ENCODE measurements at places on chromosomes 6 and 20. TPM values are rescaled to one million over a fixed set of nuclear protein-coding genes. Genes with fewer than 3 reads are reported as not detected.
A peak's percentile ranks its signal among the peaks of the same experiment; 100 is the strongest.

DNA sequence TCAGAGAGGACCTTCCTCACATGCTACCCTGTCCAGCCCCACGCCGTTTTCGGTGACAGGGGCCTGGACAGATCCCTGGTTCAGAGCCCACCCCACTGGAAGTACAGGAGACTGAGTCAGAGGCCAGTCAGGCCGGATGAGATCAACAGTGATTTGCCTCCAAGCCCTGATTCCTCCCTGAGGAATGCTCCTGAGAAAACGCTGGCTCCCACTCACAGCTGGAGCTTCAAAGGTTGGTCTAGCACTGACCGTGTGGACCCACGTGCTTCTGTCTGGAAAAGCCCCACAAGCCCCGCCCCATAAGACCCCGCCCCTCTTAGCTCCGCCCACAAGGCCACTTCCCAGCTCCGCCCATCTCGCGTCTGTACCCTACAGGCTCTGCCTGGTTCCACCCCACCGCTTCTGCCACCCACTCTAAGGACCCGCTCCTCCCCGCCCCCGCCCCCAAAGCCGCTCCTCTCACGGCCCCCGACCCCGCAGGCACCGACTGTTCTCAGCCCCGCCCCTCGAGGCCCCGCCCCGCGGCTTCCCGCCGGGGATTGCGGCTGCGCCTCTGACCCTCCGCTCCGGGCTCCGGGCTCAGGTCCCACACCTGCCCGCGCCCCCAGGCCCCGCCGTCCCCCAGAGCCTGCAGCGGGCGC lies 64.9 kb upstream of the BHLHE23 start:
- no peak for DNase-seq

GRCh38 chr20:6590891-6591637 lies 176.4 kb upstream of the BMP2 start:
- no peak for DNase-seq

- no peak for DNase-seq
These were observed 221.1 kb upstream of the PREP start for GRCh38 chr6:105624021-105624420.

DNA sequence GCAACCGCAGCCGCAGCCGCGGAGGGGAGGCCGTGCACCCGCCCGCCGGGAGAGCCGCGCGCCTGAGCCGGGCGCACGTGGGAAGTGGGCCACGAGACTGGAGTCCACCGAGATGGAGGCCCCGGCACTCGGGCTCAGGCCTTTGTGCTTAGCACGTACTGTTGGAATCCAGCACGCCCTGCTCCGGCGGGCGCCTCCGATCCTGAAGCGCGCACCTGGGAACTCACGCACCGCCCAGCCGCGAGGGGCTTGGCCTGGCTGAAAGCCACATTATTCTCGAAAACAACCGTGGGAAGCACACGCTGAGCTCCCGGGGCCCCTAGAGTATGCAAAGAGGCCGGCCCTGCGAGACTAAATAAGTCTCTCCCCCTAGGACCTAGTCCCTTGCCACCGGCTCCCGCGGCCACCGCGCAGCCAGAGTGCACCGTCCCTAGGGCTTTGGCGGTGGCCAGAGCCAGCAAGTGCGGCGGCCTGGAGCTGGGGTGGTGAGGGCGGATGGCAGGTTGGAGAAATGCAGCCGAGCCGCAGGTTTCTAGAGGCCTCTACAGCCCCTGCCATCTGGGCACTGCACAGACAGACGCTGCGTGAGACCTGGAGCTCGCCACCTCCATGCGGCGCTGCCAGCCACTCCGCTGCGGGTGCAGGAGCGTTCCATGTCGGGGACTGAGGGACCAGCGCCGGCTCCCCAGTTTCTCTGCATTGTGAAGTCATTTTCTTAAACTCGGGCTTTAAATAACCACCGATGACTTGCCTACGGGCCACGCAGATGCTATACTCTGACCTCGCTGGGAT lies 42.0 kb upstream of the LY86 start:
- no peak for DNase-seq

DNA sequence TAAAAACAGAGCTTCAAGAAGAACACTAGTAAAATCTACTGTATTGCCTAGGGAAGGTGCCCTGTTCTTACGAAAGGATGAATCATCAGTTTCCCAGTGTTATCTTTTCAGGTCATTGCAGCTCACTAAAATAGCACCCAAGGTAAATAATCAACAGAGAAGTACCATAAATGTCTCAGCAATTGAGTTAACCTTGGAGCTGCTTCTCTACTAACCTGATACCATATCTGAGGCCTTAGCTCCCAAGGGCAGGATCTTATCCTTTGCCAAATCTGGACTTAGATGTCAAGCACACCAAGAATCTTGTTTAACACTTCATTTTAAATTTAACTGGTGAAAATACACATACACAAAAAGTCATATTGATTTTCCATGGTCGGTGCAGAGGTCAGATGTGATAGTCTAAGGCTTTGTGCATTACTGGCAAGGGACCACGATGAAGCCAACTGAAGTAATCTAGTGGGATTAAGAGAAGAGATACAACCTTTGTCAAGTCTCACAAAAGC lies 81.5 kb downstream of the EDN1 start:
- DNase-seq, result no peak

GRCh38 chr6:164753517-164753916 lies 555.9 kb downstream of the C6orf118 start:
- no peak for DNase-seq

DNA sequence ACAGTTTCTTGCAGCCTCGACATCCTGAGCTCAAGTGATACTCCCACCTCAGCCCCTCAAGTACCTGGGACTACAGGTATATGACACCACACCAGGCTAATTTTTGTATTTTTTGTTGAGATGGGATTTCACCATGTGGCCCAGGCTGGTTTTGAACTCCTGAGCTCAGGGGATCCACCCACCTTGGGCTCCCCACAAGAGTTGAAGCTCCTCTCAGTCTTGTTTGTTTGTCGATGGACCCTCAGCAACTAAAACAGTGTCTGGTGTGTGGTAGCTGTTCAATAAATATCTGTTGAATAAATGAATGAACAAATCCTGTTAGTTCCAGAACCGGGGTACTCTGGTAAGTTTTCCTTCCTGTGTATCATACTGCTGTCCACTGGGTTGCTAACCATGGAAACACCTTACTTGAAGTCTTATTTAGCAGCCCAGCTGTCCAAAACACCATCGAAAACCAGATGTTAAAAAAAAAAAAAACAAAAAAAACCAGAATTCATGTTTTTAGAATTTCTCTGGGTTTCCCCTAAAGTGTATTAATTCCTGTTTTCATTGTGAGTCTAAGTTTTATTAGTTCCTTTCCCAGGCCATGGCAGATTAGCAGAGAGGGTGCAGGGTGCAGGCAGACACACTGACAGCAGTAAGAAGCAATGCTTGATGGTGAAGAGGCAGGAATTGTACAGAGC lies 7.8 kb upstream of the EZR start:
- no peak for DNase-seq

DNA sequence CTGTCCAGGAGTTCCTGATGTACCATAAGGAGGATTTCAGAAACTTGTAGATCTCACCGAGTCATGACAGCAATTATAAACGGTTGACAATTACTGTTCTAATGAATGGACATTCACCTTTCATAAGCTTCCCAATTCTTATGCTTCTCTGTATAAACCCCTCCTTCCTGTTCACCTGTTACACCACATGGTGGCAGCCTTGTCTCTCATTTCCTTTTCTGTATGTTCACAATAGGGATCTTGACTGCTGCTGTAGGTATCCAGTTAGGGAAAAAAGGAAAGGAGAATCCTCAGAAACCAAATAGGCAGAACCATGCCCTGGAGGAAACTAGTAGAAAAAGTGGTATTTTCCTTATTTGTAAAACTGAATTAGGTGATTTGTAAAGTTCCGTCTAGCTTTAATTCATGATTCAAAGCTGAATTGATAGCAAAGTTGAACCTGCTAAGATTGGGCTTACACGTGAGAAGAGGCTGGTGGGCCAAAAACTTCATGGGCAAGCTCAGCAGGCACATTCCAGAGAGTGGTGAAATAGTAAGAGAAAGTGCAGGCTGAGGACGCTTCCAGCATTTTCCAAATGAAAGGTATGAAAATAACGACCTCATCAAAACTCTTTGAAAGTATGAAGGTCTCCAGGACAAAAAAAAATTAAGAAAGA lies 29.0 kb upstream of the TBPL1 start:
- peak; percentile 31 for DNase-seq

DNA sequence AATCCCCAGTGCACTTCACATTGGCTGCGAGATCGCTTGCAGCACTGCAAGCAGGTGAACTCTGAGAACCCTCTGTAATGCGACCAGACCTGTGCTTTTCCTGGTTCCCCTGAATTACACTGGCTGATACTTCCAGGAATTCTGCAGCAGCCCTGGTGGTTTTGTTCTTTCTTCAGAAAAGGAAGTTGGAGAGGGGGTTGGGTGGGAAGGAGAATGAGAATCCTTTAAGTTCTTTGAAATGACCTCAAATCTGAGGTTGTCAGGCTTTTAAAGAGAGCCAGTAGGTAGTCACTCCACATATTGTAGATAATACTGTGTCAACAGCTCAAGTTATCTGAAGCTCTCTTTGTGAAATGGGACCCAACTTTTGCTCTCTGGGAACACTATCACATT lies 62.4 kb downstream of the GCNT2 start:
- DNase-seq, result no peak

DNA sequence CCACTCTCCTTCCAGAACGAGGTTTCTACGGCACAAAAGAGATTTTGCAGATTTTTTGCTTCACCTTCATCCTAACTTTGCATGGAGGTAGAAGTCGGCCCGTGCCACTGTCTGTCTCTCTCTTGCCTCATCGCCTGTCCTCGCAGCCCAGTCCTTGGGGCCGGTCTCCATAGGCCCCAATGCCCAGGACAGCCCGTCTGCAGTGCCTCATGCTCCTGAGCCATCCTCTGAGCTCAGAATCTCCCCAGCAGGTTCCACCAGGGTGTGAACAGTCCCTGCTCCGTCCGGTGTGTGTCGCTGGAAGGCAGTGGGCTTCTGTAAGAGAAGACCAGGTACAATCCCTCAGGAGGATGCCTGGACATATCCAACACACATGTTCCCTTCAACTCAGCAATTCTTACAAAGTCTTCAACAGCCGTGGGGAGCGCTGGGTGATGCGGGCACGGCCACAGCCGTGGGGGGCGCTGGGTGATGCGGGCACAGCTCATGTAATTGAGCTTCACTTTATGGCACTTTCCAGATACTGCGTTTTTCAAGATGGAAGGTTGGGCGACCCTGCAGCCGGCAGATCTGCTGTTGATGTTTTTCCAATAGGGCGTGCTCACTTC lies 231.9 kb downstream of the DLL1 start:
- DNase-seq, result no peak

GRCh38 chr6:129954749-129955431 lies 63.5 kb upstream of the L3MBTL3 start:
- no peak for DNase-seq

GRCh38 chr20:7656687-7657467 lies 283.4 kb downstream of the HAO1 start:
- no peak for DNase-seq

DNA sequence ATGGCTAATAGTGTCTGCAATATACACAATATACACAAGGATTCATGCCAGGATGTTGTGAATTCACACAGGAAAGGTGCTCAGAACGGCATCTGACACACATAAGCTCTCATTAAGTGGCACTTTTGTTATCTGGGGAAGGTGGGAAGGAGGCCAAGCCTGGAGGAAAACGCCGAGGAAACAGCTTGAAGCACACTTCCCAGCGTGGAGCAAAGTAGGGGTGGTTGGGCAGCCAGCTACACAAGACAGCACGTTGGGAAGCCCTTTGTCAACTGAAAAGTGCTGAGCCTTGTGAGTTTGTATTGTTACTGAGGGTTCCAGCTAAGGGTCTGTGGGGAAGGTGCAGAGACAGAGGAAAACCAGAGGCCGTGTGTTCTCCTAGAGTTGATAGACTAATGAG lies 181.0 kb downstream of the ZMYND8 start:
- DNase-seq, result no peak

DNA sequence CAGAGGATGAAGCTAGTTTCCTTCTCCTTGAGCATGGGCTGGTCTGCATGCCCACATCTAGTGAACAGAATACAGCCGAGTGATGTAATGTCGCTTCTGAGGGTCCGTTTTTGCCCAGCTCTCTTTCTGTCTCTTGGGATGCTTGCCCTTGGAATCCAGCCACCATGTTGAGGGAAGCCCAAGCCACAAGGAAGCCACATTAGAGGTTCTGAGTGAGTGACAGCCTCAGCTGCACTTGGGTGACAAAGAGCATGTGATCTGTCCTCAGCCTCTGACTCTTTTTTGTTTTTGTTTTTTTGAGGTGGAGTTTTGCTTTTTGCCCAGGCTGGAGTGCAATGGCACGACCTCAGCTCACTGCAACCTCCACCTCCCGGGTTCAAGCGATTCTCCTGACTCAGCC lies 100.6 kb upstream of the SALL4 start:
- DNase-seq, result no peak

DNA sequence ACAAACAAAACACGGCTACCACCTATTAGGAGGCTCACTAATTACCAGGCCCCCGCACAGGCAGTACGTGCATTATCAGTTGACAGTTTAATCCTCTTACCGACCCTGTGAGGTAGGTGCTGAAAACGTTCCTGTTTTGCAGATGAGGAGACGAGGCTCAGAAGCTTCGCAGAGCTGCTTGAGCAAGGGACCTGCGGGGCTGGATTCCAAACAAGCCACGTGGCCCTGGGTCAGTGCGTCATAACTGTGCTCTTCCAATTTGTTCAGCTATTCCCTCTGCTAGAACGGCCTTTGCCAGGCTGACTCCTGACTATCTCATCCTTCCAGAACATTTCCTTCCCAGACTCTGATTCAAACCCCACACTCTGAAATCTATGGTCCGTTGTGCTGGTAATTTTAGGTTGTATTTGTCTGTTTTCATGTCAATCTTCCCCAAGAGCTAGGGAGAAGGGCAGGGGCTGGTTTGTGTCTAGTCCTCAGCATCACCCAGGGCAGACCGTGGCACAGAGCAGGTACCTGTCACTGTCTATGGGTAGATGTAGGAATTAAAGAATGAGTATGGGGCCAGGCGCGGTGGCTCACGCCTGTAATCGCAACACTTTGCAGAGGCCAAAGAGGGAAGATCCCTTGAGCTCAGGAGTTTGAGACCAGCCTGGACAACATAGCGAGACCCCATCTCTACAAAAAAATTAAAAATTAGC lies 28.8 kb upstream of the TLDC2 start:
- no peak for DNase-seq

DNA sequence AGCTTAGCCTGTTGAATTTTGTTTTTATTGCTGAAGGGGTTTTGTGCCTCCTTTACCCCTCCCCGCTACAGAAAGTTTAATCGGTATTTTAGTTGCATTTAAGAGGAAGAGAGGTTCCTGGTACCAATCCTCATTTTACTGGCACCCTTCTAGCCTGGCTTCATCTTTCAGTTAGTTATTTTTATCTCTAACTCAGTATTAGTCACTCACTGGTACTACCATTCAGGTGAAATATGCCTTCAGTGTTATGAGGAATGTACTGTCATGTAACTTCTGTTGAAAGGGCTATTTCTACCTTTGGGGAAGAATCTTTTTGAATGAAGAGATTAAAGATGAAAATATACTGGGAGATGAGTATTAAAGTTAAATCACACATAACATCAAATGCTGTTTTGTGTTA lies 211.8 kb downstream of the CDKAL1 start:
- no peak for DNase-seq

The SLC17A5 gene
- 6.7 TPM for total RNA-seq

The PACSIN1 gene
- total RNA-seq, result not detected

The TMEM151B gene
- not detected for total RNA-seq

The CAGE1 gene
- 0.16 TPM for total RNA-seq

The PRR18 gene
- 0.14 TPM for total RNA-seq

The CDH22 gene
- not detected for total RNA-seq

The GRIK2 gene
- total RNA-seq, result not detected

The CPXM1 gene
- 1.5 TPM for total RNA-seq
